ENCODE measurements at places on chromosomes 7 and 10.

DNA sequence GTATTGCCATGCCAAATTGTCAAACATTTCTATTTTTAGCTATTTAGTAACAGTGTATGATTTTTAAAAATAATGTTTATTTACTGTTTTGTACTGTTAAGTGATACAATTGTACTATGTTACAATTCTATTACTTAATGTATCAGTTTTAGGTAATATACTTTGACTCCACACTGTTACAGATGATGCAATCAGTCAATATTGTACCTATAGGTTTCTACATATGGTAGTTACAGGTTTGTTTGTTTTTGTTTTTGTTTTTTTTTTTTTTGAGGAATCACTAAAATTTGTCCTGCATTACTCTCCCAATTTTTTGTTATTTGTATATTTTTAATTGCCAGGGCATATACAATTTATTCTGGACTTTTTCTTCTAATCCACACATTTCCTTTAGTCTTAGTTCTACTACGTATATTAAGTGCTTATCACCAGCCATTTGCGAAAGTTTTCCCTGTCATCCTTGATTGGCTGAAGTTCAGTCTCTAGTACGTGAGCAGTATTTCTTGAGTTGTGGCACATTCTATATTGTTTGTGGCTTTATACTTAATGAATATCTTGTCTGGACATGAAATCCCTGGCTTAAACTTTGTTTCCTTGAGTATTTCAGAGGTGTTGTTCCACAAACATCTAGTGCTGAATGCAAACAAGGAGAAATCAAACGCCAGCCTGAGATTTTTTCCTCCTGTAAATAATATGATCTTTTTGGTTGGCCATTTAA is 114.1 kb downstream of the MAGI2 start:
- DNase-seq, result no peak

DNA sequence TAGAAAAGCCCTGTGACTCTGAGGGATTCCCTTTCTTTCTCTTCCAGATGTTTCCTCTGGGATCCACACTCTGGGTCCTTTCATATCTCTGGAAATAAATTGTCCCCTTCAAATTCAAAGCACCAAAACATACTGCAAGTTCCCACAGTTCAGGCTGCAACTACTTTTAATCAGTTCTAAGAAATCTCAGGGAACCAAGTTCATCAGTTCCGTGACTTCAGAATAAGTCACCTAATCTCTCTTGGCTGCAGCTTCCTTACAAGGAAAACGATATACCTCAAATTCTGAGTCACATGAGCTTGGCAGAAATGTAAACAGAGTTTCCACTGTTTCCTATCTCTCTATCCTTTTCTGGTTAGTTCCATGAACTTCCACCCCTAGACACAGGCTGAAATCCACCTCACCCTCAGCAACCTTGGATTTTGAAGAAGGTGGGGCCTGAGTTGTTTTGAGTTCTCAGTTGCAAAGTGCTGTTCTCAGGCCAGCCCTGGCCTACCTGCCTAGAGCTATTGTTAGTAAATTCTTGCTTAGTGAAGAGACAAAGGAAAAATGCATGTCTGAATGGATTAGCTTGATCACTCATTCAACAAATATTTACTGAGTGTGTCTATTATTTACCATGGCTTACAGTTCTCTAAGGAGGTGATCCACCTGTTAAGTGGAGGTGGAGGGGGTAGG is 59.3 kb upstream of the IL6 start:
- DNase-seq, result no peak

DNA sequence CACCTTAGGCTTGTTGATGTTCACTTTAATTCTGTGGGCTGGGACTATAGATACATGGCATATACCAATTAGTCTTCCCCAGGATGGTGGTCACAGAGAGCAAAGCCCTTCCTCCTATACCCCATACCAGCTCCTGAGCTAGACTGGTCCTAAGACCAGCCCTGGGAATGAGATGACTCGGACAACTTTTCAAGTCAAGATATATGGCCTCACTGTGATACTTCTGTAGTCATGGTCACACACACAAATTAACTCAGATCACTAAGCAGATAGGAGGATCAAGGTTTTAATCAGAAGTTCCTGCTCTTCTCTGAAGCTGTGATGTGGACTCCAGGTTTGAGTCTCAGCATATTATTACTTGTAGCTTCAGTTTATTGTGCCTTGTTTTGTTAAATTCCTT is 53.1 kb downstream of the SLK start:
- DNase-seq, result no peak

- DNase-seq, result no peak
Observed at GRCh38 chr10:129660569-129660968, 193.5 kb downstream of the MGMT start.

Data from NB4 (cell line).